Thoracic aorta (tissue), 2 donors: ENCODE measurements at places on chromosomes 12 and 14. TPM values are rescaled to one million over a fixed set of nuclear protein-coding genes. Genes with fewer than 3 reads are reported as not detected.

GRCh38 chr12:32662665-32663064, 16.4 kb upstream of the DNM1L start:
- no peak for DNase-seq
- no peaks in the 10 kb centered on the region for H3K4me1 ChIP-seq
- H3K27ac ChIP-seq, result no peak overlapping the region
- H3K27me3 ChIP-seq, result no peaks in the 10 kb centered on the region
- no peak overlapping the region for H3K4me3 ChIP-seq

- DNase-seq, result peak; percentile 95
- H3K4me3 ChIP-seq, result peak within 1 kb of the TSS; percentile 70
- H3K27me3 ChIP-seq, result no peaks in the 10 kb centered on the region
- H3K4me1 ChIP-seq, result peaks cover 3% of the 10 kb centered on the region
These were observed at the start of gene CFAP251 for GRCh38 chr12:121917950-121918678. TSS of gene CFAP251 (plus strand) at chr12:121918592. CDS start at chr12:121921306, 2,714 bp downstream.

- no peaks in the 10 kb centered on the region for H3K4me1 ChIP-seq
- no peak overlapping the region for H3K27ac ChIP-seq
- H3K27me3 ChIP-seq, result no peaks in the 10 kb centered on the region
- no peak for DNase-seq
- H3K36me3 ChIP-seq, result no peaks in the 10 kb centered on the region
- no peak overlapping the region for H3K4me3 ChIP-seq
These were observed 47.5 kb downstream of the BEGAIN start for GRCh38 chr14:100539766-100540140.

DNA sequence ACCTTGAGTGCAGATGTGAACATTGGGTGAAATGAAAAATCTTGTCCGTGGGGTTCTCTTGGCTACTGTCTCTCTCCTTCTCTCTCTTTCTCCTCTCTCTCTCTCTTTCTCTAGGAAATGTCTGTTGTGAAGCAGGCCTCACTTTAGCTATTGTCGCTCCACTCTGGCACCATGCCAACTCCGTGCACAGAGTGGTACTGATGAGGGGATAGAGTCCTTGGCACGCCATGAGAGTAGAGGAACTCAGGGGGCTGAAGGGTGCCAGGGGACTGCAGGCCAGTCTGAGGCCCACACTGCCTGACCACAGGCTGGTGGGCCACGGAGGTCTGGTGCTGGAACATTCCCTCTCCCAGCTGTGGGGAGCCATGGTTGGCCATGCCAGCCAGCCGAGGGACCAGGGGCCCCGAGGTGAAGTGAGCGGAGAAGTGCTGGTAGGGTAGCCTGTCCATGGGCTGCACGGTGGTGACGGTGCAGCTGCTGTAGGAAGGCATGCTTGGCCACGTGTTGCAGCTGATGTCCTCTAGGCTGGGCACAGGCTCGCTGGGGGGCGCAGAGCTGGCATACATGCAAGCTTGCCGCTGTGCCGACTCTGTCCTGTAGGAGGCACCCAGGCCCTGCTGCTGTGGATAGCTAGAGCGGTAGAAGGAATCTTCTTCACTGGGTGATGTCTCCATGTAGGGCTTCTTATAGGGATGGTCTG, 50.4 kb downstream of the TBX5 start:
- no peak for DNase-seq
- H3K36me3 ChIP-seq, result no peaks in the 10 kb centered on the region
- no peak overlapping the region for H3K27ac ChIP-seq
- H3K4me3 ChIP-seq, result no peak overlapping the region

DNA sequence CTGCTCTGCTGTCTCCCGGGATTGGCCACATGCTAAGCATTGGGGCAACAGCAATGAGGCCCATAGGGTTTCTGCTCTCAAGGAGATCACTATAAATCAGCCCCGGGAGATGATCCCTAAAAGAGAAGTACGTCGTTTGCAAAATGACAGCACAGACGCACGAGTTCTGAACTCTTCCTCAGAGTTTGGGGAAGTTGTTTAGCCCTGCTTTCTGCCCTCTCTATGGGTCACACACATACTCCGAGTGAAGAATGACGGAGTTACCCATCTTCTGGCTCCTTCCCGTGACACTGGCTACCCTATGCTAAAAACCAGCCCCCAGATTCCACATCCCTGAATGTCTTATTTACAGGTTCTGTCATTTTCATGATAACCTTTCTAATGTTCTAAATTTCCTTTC, 258.0 kb upstream of the PLEKHG7 start:
- no peaks in the 10 kb centered on the region for H3K36me3 ChIP-seq
- no peaks in the 10 kb centered on the region for H3K27me3 ChIP-seq
- DNase-seq, result no peak

DNA sequence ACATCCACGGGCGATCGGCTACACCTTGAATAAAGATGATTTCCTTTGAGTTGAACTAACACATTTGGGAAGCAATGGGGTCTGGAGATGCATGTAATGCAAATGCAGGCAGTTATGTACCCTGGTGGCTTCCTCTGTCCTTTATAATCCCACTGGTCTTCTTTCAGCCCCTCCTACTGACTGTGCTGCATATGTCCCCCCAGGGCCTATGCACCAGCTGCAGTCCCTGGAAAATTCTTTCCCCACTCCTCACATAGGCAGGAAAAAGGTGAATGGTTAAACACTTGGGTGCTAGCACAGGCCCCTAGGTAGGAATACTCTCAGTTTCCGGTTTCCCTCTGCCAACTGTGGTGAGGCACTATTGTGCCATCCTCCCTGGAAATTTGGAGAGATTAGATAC, 294.8 kb upstream of the SOX5 start:
- DNase-seq, result no peak
- H3K27me3 ChIP-seq, result no peaks in the 10 kb centered on the region
- peaks cover 4% of the 10 kb centered on the region for H3K4me1 ChIP-seq
- H3K36me3 ChIP-seq, result no peaks in the 10 kb centered on the region
- no peak overlapping the region for H3K27ac ChIP-seq

DNA sequence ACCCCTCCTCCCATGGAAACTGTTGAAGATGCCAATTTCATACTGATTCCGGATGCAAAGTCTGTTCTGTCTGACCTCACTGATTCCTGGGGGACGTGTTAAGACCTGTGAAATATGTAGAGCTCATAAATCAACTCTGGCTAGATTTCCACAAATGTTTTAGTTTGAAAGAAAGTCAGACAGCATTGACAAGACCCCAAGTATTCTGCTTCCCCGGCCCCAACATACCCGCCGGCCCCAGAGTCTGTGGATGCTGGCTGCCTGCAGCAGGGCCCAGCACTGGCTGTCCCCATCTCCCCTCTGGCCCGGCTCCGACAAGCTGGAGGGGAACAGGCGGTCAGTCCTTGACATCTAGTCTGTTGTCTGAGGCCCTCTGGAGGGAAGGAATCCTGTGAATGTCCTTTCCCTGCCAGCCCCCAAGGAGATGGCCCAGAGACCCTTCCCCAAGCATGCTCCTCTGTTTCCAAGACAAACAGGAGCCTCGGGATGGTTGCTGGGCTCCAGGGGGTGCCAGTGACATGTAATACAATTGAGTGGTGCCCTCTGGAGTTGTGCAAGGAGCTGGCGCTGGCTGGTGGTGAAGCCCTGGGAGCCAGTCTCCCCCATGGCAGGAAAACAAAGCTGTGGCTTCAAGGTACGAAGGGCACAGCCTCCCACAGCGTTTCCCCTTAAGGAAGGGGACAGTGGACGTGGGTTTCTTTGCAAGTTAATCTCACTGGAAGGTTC, 22.3 kb downstream of the FBLN5 start:
- no peak for DNase-seq
- peaks cover 12% of the 10 kb centered on the region for H3K36me3 ChIP-seq
- peak overlapping the region; percentile 86 for H3K27ac ChIP-seq

DNA sequence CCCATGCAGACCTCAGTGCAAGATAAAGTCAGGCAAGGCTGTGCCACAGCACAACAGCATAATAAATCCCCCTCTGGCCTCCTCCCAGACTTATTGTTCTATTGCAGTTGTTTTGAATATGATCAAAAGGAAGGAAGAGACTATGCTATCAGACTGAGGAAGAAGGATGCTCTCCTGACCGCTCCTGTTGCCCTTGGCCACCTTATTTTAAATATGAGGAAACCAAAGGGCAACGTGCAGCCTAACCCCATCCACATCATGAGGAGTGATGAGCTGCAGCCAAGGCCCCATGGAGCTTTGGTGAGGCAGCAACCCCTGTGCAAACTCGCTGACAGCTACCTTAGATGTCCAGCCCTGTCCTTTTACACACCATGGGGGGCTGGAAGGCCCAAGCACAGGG, 291.7 kb downstream of the ZFP36L1 start:
- peaks cover 13% of the 10 kb centered on the region for H3K4me1 ChIP-seq
- H3K27me3 ChIP-seq, result no peaks in the 10 kb centered on the region
- no peak overlapping the region for H3K27ac ChIP-seq

GRCh38 chr14:73365727-73366126, 92.6 kb downstream of the NUMB start:
- DNase-seq, result no peak
- no peaks in the 10 kb centered on the region for H3K27me3 ChIP-seq
- no peaks in the 10 kb centered on the region for H3K36me3 ChIP-seq

GRCh38 chr12:29537298-29537697, 39.8 kb upstream of the OVCH1 start:
- H3K4me3 ChIP-seq, result no peak overlapping the region
- no peaks in the 10 kb centered on the region for H3K27me3 ChIP-seq
- H3K4me1 ChIP-seq, result no peaks in the 10 kb centered on the region
- H3K27ac ChIP-seq, result no peak overlapping the region
- no peak for DNase-seq

- no peak overlapping the region for H3K4me3 ChIP-seq
- H3K27me3 ChIP-seq, result no peaks in the 10 kb centered on the region
- H3K27ac ChIP-seq, result no peak overlapping the region
- DNase-seq, result no peak
- H3K36me3 ChIP-seq, result no peaks in the 10 kb centered on the region
These were observed 111.2 kb downstream of the CHST11 start for GRCh38 chr12:104567832-104568486.

NOVA1 gene
- 10.2 TPM for total RNA-seq

MIP gene
- total RNA-seq, result not detected
